ENCODE measurements at places on chromosomes 13 and 19.

- DNase-seq = no peak
Measured at GRCh38 chr13:77915686-77916085, 2.9 kb downstream of the EDNRB start.

DNA sequence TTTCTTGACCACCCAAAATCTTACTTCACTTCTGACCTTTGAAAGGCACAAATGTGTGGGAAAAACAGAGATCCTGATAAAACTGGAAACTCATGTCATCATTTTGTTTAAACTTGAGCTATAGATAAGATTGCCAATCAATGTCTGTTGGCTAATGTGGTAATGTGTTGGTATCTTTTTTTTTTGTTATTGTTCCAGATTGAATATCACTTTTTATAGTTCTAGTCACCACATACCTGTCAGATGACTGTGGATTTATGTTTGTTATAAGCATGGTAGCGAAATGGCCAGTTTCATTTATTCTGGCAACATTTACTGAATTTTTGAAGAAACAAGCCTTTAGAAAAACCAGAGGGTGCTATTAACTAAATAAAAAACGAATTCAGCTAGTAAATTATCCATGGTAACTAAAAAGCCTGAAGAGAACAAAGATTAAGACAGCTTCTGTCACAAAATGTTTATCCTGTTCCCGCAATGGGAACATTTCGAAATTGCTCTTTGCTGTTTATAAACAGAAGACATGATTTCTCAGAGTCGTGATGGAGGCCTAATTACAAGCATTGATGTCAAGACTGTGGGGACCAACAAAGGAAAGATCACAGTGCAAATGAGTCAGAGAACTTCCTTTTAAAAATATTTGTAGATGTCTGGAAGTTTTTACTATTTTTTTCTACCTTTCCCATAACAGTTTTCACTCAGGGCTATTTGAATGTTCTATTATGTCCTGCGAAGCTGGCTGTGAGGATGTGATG lies 82.9 kb upstream of the POSTN start:
- no peak for DNase-seq

DNA sequence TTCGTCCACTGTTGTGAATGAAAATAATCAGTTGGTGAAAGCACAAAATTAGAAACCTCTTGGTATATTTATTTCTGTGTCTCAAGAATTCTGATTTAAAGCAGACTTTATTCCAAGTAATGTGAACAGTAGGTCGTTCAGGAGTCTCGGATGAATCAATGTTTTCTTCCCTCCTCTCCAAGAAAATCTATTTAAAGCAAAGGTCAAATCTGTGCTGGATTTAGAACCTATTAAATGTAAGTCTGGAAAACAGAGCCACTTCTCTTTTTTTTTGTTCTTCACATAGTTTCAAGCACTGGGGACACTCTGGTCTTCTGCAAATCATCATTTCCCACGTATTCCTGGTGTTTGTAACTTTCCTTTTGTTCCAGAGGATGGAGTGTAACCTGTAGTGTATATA lies 312.7 kb downstream of the ATP8A2 start:
- DNase-seq = no peak

GRCh38 chr13:33051632-33052031 lies 35.4 kb downstream of the KL start:
- DNase-seq = no peak

- DNase-seq = no peak
Measured at GRCh38 chr19:21677696-21678418, 89.5 kb downstream of the ZNF100 start.

GRCh38 chr13:39196965-39197646 lies 158.8 kb downstream of the NHLRC3 start:
- DNase-seq = no peak

- DNase-seq = no peak
Measured at GRCh38 chr13:60945396-60945795, 470.3 kb downstream of the PCDH20 start.

DNA sequence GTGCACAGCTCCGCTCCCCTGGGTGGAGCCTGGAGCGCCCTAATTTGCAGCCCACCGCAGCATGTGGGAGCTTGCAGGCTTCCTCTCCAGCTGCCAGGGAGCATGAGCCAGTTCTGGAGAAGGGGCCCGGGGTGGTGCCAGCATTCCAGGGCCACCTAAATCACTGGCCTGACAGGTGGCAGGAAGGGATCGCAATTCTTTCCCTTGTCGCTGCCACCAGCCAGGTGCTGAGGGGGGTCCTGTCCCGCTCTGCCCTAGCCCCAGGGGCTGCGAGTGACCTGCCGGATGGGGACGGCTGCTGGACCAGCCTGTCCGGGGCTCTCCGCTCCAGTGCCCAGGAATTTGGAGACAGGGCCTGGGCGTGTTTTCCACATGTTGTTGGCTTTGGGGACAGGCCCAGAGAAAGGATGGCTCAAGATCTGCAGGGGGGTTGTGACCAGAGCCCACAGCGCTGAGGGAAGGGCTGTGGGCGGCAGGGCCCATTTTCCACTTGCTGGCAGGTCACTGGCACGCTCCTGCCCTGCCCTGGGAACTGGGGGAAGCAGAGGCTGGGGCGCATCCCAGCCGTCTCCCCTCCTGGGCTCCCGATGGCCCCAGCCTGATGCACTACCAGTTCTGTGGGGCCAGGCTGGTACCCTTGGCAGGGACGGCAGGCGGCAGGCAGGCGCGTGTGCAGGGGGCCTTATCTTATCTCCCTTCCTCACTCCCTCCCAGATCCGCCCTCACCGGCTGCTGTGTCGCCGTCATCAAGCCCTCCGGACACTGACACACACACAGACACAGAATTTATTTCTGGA lies 9.5 kb downstream of the NDUFA11 start:
- DNase-seq = no peak

DNA sequence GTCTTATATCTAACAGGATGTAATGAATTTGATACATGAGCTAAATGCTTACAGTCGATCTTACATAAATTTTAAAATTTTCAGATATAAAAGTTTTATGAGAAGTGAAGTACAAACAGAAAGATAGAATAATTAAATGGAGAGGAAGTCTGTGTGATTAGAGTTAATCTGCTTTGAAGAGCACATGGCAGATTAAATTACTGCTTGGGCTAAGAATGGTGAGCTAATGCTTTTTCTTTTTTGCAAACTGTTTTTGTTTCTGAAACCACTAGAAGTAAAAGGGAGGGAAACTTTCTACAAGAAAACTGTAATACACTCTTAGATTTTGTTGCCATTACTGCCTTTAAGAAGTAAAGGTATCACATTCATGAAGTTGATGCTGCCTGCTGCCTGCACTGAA lies 96.3 kb upstream of the SPRY2 start:
- DNase-seq = no peak

- DNase-seq = no peak
Measured at GRCh38 chr13:53045189-53045588, 16.6 kb downstream of the OLFM4 start.

GRCh38 chr19:39677961-39678889 lies 22.5 kb downstream of the LGALS16 start:
- DNase-seq = no peak

- peak; percentile 82 for DNase-seq
Measured at GRCh38 chr13:41458761-41459431, 1.5 kb downstream of the RGCC start.

DNA sequence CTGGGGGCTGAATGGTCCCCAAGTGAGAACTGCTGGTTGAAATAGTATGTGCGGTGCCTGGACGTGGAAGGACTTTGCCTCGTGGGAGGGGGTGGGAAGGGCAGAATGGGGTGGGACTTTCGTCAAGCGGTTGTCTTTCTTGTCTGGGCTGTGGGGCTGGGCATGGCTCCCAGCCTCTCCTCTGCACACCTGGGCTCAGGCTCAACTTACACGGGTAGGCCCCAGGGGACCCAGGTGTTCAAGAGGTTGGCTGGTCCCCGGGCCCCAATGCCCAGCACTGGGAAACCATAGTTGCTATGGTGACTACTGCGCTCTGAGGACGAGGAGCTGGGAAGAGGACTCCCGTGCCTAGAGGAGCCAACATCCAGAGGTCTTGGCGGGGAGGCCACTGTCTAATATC lies 7.3 kb downstream of the NWD1 start:
- no peak for DNase-seq

DNA sequence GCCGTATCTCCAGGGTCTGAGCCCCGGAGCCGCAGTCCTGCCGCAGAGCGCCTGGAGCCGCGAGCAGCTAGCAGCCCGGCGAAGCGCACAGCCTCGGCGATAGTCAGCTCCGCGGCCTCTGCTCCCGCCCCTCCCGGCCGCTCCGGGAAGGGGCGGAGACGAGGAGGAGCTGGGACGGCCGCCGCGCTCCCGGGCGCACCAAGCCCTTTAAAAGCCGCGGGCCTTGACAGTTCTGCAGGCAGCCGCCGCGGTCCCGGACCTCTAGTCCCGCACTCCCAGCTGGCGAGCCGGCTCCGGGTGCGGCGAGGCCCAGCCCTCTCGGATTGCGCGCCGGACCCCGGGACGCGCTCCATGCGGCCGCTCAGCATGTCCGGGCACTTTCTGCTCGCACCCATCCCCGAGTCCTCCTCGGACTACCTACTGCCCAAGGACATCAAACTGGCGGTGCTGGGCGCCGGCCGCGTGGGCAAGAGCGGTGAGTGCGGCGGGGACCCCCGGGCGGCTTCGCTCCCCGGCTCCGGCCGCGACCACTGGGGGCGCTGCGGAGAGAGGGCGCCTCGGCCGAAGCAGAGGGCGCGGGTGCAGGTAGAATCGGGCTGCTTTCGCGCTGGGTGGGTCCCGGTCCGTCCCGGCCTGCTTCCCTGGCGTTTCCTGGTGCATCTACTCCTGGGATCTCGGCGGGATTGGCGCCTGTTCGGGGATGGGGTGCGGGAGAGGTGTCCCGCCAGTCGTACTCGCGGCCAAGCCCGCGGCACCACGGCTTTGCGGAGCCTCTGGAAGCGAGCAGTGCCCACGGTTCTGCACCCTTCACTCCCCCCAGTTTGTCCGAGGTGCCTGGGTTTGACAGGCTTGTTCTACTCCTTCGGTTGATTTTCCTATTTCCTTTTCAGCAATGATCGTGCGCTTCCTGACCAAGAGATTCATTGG lies at the start of gene RASL11A:
RASL11A (plus strand) TSS at position 237 of the 927 bp plus-strand sequence; CDS start at position 352, 115 bp downstream.
- DNase-seq = peak; percentile 49

DNA sequence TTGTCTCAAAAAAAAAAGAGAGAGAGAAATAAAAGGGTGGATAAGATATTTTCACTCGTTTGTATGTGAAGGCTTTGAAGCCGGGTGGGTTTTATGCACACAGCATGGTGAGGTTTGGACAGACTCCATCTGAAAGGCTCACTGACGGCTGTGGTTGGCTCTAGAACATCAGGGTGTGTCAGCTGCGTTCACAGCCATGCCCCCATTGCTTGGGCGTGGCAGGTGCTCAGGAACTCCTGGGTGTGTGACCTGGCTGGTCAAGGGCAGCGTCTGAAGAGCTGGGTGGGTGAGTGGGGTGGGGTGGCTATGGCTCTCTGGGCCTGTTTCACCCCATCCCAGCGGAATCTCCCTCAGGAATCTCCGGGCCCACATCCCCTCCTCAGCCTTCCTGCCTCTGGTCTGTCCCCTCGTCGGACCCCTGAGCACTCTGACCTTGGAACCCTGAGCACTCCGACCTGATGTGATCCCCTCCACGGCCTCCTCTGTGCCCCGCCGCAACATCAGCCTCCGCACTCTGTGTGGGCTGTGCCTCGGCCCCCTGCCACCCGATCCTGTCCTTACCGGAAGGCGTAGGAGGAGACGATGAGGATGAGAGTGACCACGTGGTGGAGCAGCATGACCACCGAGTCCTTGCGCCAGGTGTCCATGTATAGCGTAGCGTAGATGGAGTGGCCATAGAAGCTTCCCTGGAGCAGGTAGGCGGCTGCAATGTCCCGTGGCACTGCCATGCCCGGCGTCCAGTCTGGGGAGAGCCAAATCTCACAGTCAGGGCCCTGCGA lies 12.2 kb downstream of the CERS1 start:
- DNase-seq = no peak

- DNase-seq = peak; percentile 80
Measured at GRCh38 chr19:19145684-19146608, 7.7 kb upstream of the TMEM161A start.

GRCh38 chr13:106115081-106115480 lies 420.4 kb downstream of the EFNB2 start:
- DNase-seq = no peak

GRCh38 chr19:33727331-33727998 lies 69.2 kb upstream of the KCTD15 start:
- DNase-seq = no peak

DNA sequence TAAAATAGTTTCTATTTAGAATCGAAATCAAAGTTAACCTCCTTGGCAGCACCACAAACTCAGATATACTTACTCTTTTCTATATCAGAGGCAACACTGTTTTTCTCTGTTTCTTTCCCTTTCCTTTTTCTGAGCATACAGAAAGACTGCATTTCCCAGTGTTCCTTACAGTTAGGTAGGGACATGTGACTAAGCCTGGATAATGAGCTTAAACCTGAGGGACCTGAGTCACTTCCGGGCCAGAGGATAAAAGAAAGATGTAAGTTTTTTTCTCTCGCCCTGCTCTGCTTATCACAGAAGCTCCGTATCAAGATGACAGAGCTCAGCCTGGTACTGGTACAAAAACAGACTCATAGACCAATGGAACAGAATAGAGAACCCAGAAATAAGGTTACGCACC lies 531.9 kb downstream of the KLF12 start:
- no peak for DNase-seq

DNA sequence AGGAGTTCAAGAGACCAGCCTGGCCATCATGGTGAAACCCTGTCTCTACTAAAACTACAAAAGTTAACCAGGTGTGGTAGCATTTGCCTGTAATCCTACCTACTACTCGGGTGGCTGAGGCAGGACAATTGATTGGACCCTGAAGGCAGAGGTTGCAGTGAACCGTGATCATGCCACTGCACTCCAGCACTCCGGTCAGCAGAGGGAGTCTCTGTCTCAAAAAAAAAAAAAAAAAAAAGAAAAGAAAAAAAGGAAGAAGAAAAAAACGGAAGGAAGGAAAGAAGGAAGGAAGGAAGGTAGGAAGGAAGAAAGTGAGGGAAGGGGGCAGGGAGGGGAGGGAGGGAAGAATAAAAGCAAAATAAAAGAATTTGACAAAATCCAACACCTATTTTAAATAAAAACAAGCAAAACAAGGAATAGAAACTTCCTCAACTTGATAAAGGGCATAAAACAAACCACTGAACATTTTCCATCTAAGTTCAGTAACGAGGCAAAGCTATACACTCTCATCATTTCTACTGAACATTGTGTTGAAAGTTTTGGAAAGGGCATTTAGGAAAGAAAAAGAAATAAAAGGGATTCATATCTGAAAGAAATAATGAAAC lies 411.6 kb upstream of the SLITRK5 start:
- DNase-seq = no peak
